ENCODE measurements at places on chromosomes 5 and 9. TPM values are rescaled to one million over a fixed set of nuclear protein-coding genes. Genes with fewer than 3 reads are reported as not detected.

GRCh38 chr9:128396970-128397613 is 23.6 kb upstream of the CERCAM start:
- no peak for DNase-seq

GRCh38 chr5:55407059-55407684 is 99.4 kb downstream of the MTREX start:
- DNase-seq: no peak

- DNase-seq: no peak
Measured at GRCh38 chr9:28764532-28764931, 1191.3 kb upstream of the C9orf72 start.

The C5orf34 gene
- total RNA-seq: 1.1 TPM

The F2RL1 gene
- total RNA-seq: 144 TPM

The TAF11L13 gene
- total RNA-seq: not detected

- no peak for DNase-seq
Measured at GRCh38 chr9:76355886-76356285, 38.3 kb downstream of the RFK start.

- no peak for DNase-seq
Measured at GRCh38 chr9:114694719-114695269, 12.8 kb upstream of the TEX48 start.

The TMEM252 gene
- total RNA-seq: not detected

The CCIN gene
- total RNA-seq: not detected

- no peak for DNase-seq
Measured at GRCh38 chr5:14665949-14666348, 1.4 kb downstream of the OTULIN start.

The STING1 gene
- total RNA-seq: 17.5 TPM

- DNase-seq: peak; percentile 23
Measured at GRCh38 chr5:134873987-134874830, at the start of gene TXNDC15. TXNDC15 (plus strand) TSS chr5:134874371; CDS start chr5:134874428, 57 bp downstream.

GRCh38 chr9:137828527-137829259 is 48.9 kb upstream of the CACNA1B start:
- no peak for DNase-seq

DNA sequence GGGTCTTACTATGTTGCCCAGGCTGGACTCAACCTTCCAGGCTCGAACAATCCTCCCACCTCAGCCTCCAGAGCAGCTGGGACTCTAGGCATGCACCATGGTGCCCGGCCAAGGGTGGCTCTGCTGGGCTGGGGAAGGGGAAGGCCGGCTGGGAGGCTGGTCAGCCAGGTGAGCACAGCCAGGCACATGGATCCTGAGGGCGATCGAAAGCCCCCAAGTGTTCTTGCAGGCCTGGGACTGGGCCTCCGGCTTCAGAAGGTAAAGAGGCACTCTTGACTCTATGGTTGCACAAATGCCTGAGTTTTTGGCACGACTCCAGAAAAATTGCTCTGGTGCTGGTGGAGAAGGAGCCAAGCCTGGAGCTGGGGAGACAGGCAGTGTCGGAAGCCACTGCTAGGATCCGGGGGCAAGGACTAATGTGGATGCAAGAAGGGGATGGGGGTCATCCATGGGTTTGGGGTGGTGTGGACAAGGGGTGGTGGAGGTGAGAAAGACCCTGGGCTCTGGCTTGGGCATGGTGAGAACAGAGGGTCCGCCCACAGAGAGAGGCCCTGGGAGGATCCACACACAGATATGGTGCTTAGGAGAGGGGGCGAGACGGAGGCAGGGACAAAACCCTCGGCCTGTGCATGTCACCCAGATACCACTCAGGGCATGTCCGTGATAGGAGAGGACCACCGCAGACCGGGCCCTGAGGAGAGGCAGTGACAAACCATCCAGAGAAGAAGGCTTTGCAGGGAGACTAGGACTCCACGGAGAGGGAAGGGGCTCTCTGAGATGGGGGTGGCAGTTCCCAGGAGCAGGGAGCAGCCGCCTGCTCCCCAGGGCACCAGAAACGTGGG is 51.1 kb upstream of the COL5A1 start:
- DNase-seq: no peak

- no peak for DNase-seq
Measured at GRCh38 chr5:113641715-113642114, 128.2 kb downstream of the YTHDC2 start.

The CMBL gene
- total RNA-seq: 7.8 TPM

GRCh38 chr5:170431571-170431970 is 42.4 kb upstream of the KCNMB1 start:
- no peak for DNase-seq

DNA sequence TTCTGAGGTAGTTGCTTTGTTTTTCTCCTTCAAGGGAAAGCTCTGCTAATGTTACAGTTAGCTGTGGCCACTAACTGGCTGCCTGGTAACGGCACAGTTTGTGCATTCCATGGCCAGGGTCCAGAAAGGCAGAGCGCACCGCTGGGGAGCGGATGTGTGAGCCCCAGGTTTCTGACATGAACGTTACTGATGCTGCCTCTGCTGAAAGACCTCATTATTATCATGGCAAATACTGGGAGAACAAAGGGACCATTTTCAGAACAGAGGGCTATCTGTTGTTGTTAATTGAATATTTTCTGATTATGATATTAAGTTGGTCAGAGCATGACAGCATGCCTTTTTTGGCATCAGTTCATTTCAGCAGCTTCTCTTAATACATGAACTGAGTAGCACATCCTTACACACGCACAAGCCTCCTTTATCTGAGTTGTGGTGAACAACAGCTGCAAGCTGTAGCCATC is 134.1 kb downstream of the NUDT12 start:
- DNase-seq: no peak

GRCh38 chr9:138095813-138096518 is 218.4 kb downstream of the CACNA1B start:
- DNase-seq: no peak

DNA sequence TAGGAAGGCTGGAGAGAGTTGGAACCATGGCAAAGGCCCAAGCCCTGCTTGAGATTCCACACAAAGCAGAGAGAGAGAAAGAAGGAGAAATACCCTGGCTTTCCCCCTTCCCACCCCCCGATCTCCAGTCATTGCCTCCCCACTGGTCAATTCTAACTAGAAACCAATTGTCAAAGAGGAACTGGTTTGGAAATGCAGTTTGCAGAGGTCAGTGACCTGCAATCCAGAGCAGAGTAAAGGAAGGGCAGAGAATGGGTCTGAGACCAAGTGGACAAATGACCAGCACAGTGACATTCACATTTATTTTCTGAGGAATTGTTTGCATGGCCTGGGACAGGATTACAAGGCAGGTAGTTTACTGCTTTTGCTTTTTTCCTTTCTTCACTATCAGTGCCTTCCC is 37.5 kb upstream of the ZFYVE16 start:
- no peak for DNase-seq

- no peak for DNase-seq
Measured at GRCh38 chr9:127868278-127868902, 9.1 kb downstream of the AK1 start.

- no peak for DNase-seq
Measured at GRCh38 chr5:115594128-115595047, 7.9 kb downstream of the TICAM2 start.

GRCh38 chr9:88052321-88052965 is 78.1 kb upstream of the CDK20 start:
- no peak for DNase-seq

DNA sequence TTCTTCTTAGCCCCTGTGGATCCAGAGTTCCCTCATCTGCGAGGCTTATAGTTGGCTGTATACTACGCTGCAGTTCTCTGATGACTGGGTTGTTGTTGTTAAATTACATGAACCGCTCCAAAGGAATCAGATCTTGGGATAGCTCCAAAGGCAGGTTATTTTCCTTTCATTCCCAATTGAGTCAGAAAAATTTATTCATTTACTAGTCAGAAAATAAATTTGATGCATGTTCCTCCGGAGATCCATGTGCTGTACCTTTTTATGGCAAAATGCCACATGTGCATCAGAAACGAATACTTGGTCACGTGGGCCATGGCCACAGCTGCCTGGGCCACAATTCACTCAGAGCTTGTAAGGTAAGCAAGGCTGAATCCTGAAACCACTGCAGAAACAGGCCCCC is 304.0 kb downstream of the NR2F1-AS1 start:
- no peak for DNase-seq

The GABRB2 gene
- not detected for total RNA-seq

DNA sequence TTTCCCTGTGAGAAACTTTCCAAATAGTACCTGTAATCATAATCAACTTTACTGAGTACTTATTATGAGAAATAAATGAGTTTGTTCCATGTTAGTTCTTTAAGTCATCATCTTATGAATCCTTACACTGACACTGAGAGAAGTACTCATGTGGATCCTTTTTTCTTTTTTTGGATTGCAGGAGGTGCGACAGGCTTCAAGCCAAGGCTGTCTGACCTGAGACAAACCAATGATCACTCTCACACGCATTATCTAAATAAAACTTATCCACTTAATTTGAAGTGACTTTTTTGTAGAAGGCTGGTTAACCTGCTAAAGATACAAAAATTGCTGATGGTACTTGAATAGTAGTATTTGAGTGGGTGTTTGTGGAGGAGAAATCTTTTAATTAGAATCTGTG is 39.5 kb downstream of the JAKMIP2 start:
- DNase-seq: no peak

The PCDHB14 gene
- total RNA-seq: 1.5 TPM

DNA sequence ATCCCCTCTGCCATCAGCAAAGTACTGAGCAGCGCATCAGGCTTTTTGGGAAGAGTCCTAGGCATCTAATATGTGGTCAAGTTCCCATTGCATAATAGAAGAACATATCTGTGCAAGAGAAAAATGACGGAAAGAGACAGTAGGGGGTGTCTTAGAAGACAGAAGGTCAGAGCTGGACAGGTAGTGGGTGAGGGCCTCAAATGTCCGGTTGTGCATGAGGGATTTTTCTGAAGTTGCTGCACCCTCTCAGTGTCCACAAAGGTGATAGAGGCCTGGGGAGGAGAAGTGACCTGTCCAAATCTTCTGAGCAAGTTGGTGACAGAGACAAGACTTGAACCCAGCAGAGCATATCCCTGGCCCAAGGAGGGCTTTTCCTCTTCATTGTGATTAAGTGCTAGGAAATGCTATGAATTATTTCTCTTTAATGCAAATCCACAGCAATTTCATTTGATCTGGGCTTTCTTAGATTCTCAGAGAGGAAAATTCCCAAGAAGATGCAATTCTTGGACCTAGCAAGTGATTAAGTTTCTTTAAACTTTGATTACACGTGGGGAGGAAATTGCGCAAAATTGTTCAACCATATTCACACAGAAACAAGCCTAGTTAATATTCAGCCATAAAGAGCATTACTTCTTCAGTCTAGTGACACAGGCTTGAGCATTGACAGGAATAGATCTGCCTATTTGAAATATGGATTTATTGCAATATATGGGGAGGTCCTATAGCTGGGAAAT is at the start of gene OR2S2:
Gene OR2S2, minus strand, starts transcription at position 51 of the 734 bp plus-strand sequence. CDS start 56 bp downstream, outside the sequence.
- peak; percentile 19 for DNase-seq

The IFNK gene
- not detected for total RNA-seq

DNA sequence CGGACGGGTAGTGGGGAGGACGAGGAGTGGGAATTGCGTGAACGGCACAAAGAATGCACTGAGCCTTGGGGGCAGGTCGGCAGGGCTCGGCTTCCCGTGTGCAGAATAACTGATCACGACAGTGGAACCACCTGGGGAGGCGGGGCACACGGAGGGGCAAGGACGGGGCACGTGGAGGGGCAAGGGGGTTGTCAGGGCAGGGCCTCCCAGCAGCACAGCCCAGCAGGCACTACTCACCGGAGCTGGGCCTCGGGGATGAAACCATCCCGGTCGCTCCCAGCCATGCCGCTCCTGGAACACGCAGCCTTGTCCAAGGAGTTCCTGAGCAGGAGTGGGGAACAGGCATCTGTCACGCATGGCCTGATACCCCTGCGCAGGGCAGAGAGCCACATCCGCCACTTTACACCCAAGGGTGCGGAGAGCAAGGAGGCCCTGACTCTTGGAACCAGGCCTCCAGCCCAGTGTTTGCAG is 33.4 kb downstream of the SARDH start:
- no peak for DNase-seq

DNA sequence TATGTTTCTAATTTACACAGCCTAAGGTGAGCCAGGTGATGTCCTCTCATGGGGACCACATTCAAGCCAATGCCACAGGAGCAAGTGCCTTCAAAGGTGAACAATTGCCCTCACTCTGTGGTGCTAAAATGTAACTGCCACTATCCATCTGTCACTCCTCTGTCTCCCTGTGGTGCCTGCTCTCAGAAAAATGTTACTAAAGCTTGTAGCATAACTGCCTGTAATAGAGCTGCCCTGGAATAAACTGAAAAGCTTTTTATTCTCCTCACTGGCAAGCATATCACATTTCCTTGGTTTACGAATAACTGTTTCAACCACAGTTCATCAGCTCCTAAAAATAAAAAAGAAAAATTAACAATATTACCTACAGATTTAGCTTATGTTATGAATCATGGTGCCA is 142.4 kb downstream of the ST8SIA4 start:
- DNase-seq: no peak

- DNase-seq: no peak
Measured at GRCh38 chr5:15254607-15255006, 245.4 kb upstream of the FBXL7 start.

The HSD17B3 gene
- not detected for total RNA-seq

DNA sequence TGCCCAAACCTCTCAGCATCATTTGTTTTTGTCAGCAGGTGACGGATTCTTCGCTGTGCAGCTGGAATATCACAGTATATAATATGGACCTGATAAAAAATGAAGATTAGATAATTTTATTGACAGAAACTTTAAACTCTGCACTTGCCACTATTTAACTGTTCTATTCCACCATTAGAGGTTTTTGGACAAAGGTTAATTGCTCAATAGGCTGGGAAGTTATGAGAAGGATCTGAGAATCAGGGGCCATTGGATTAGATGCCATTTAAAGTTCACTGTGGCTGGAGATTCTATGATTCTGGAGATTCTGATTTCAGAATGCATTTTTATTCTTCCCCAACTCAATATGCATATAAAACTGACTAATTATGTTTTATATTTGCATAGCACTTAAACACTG is 59.8 kb upstream of the ANXA1 start:
- DNase-seq: no peak

DNA sequence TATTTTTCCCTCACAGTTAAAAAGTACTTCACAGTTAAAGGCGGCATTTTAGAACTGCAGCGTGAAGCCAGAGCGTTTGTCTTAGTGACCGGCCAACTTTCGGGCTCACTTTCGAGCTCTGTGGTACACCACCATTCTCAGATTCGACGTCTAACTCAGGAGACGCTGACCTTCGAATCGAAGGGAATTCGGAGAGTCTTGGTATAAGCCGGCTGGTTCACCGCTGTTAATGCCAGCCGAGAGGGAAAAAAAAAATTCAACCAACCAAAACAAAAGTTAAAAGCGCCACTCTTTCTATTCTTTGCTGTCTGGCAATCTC is 544 bp upstream of the SNX24 start:
- DNase-seq: no peak

The JAKMIP2 gene
- total RNA-seq: 0.42 TPM

The GARIN3 gene
- not detected for total RNA-seq

The DAPK1 gene
- total RNA-seq: 23.5 TPM

The SLC6A7 gene
- total RNA-seq: not detected

Data from kidney epithelial cell (primary cell).